ENCODE measurements at places on chromosomes 12 and 14.

- H3K4me3 ChIP-seq, result no peak overlapping the region
- H3K27ac ChIP-seq, result no peak overlapping the region
- no peak for DNase-seq
- H3K4me1 ChIP-seq, result no peaks in the 10 kb centered on the region
Measured at GRCh38 chr14:64696355-64696857, 7.8 kb upstream of the PLEKHG3 start.

- no peaks in the 10 kb centered on the region for H3K4me1 ChIP-seq
- no peak overlapping the region for H3K4me3 ChIP-seq
- H3K27me3 ChIP-seq, result no peaks in the 10 kb centered on the region
- no peak overlapping the region for H3K27ac ChIP-seq
- H3K36me3 ChIP-seq, result peaks cover 43% of the 10 kb centered on the region
Measured at GRCh38 chr14:24377657-24378056, 9.7 kb downstream of the NFATC4 start.

DNA sequence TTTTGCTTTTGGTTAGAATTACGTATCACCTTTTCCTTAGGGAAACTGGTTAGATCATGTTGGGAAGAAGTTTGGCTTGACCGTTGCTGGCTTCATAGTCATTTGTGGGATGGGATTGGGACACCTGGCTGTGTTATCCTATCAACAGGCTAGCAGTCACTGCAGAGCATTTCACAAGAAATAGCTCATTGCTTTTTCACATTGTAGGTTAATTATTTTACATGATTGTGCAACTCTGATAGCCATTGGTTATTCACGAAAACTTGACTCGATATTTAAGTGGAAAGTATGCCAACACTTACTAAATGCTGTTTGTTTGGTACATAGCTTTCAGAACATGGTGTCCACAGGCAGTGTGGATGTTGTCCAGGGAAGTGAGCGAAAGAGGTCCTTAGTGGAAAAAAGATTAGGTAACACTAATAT lies 89.4 kb downstream of the NKX2-1 start:
- no peaks in the 10 kb centered on the region for H3K4me1 ChIP-seq
- no peak for DNase-seq
- no peak overlapping the region for H3K4me3 ChIP-seq
- H3K27ac ChIP-seq, result no peak overlapping the region

- no peaks in the 10 kb centered on the region for H3K27me3 ChIP-seq
- H3K4me3 ChIP-seq, result no peak overlapping the region
- H3K27ac ChIP-seq, result no peak overlapping the region
- no peaks in the 10 kb centered on the region for H3K36me3 ChIP-seq
- H3K4me1 ChIP-seq, result no peaks in the 10 kb centered on the region
Measured at GRCh38 chr12:43090981-43091380, 461.0 kb downstream of the ADAMTS20 start.

- no peak overlapping the region for H3K4me3 ChIP-seq
- no peaks in the 10 kb centered on the region for H3K4me1 ChIP-seq
- no peaks in the 10 kb centered on the region for H3K27me3 ChIP-seq
- H3K27ac ChIP-seq, result no peak overlapping the region
Measured at GRCh38 chr14:38074081-38074480, 133.6 kb upstream of the SSTR1 start.

DNA sequence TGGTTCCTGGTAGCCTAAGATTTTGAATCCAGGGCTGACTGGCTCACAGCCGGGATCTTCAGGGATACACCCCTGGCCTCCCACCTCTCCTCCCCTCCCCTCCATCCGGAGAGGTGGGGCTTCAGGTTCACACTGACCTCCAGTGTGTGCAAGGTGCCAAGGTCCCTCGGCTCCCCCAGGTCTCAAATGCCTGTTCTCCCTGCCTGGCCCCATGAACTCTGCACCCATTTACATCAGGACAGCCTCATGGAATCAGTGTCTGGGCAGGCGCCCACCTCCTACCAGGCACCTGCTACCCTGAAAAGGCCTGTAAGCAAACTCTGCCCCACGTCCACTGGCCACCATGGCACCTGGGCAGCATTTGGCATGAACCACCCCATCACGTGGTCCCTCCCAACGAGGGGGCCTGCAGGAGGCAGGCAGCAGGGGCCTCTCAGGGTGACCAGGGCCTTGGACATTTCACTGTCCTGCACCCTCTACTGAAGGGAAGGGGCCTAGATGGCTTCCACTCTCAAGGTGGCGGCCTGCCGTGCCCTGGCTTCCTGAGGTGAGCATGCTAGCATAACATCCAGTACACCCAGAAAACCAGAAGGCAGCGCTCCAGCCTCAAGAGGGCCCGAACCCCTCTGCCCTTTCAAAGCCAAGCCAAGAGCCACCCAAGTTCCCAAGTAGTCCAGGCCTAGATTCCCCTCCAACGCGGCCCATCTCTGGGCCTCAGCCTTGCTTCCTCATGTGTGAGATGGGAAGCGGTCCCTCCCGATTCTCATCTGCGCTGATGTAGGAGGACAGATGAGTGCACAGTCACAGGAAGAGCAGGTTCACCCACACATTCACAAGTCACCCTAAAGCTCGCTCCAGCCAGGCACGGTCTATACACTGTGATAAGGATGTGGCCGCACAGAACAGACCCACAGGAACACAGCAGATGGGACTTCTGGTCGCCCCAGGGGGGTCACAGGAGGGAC lies 37.3 kb downstream of the CCDC85C start:
- no peak overlapping the region for H3K4me3 ChIP-seq
- no peak for DNase-seq
- no peaks in the 10 kb centered on the region for H3K27me3 ChIP-seq
- H3K36me3 ChIP-seq, result no peaks in the 10 kb centered on the region
- H3K27ac ChIP-seq, result no peak overlapping the region

GRCh38 chr14:76080025-76080424 lies 71.7 kb upstream of the GPATCH2L start:
- H3K4me1 ChIP-seq, result no peaks in the 10 kb centered on the region
- DNase-seq, result no peak
- H3K4me3 ChIP-seq, result no peak overlapping the region
- peaks cover 5% of the 10 kb centered on the region for H3K36me3 ChIP-seq
- no peak overlapping the region for H3K27ac ChIP-seq

- no peak overlapping the region for H3K4me3 ChIP-seq
- no peak overlapping the region for H3K27ac ChIP-seq
- H3K4me1 ChIP-seq, result no peaks in the 10 kb centered on the region
- no peak for DNase-seq
- no peaks in the 10 kb centered on the region for H3K36me3 ChIP-seq
Measured at GRCh38 chr14:85316701-85317410, 213.1 kb upstream of the FLRT2 start.

GRCh38 chr12:69097619-69098368 lies 141.6 kb upstream of the CPSF6 start:
- H3K4me1 ChIP-seq, result peaks cover 6% of the 10 kb centered on the region
- DNase-seq, result peak; percentile 61
- no peaks in the 10 kb centered on the region for H3K36me3 ChIP-seq
- peak overlapping the region; percentile 59 for H3K27ac ChIP-seq
- no peaks in the 10 kb centered on the region for H3K27me3 ChIP-seq

GRCh38 chr14:95468448-95469133 lies 47.9 kb downstream of the SYNE3 start:
- no peaks in the 10 kb centered on the region for H3K27me3 ChIP-seq
- no peak overlapping the region for H3K4me3 ChIP-seq
- no peaks in the 10 kb centered on the region for H3K36me3 ChIP-seq
- DNase-seq, result peak; percentile 92
- H3K4me1 ChIP-seq, result peaks cover 7% of the 10 kb centered on the region

DNA sequence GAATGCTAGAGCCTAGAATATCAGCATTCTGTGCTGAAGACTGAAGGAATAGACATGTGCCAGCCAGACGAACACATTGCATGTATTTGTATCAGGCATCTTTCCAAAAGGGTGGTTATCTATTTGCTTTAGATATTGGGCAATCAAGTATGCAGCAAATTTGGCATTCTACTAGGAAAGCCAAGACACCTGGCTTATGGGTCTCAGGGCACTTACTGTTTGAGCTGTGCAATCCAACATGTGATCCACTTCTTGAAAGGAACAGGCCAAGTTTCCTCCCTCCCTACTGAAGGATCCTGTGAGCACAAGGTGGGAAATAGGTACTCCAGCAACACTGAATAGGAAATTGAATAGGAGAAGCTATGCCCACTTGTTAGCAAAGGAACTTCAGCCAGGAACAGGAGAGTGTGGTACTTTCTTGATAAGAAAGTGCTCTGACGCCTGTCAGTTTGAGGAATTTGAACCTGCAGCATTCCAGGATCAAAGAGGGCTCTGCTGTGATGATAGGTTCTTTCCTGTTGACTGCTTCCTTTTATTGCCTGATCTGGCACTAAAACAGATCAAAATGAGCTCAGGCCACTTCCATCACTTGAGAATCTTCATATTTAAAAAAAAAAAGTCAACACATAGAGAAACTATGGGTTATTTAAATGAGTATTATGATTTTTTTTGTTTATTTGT lies 20.6 kb downstream of the OR6S1 start:
- peaks cover 2% of the 10 kb centered on the region for H3K4me1 ChIP-seq
- DNase-seq, result peak; percentile 63
- no peaks in the 10 kb centered on the region for H3K36me3 ChIP-seq
- no peak overlapping the region for H3K4me3 ChIP-seq
- H3K27me3 ChIP-seq, result no peaks in the 10 kb centered on the region
- H3K27ac ChIP-seq, result no peak overlapping the region

All from trophoblast cell (in vitro differentiated cells and primary cell).